ENCODE measurements at places on chromosomes 5 and 9. TPM values are rescaled to one million over a fixed set of nuclear protein-coding genes. Genes with fewer than 3 reads are reported as not detected.

MYMK gene
- not detected for total RNA-seq

DNA sequence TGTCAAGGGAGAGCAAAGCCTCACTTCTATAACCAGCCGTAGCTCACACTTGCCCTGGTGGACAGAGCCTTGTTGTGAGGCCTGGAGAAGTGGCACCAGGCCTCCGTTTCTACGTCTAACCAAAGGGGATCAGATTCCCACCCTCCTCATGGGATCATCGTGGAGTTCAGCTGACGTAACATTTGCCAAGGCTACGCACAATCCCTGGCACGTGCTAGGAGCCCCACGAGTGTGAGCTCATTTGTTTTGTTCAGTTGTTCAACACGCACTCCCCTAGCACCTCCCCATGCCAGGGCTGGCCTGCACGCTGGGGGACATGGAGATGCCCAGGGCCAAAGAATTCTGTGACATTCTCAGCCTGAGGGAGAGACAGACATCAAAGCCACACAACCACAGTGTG, 23.1 kb downstream of the ADGRD2 start:
- no peak overlapping the region for H3K27ac ChIP-seq
- H3K4me1 ChIP-seq = no peaks in the 10 kb centered on the region
- H3K27me3 ChIP-seq = peaks cover 3% of the 10 kb centered on the region
- H3K36me3 ChIP-seq = no peaks in the 10 kb centered on the region

DNA sequence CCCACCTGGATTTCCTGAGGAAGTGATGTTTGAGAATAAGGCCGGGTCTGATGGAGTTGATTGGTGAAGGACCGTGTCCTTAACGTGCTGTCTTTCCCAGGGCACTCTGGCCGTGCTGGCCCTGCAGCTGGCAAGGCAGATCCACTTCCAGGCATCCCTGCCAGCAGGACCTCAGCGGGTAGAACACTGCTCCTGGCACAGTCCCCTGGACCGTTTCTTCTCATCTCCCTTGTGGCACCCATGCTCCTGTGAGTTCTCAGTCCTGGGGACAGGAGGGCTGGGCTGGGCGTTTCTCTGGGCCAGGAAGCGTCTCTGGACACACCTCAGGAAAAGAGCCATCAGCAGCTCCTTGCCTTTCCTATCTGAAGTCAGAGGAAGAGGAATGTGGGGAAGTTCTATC, 4.4 kb downstream of the DELE1 start:
- H3K4me1 ChIP-seq = peaks cover 6% of the 10 kb centered on the region
- H3K36me3 ChIP-seq = peaks cover 40% of the 10 kb centered on the region
- H3K27ac ChIP-seq = no peak overlapping the region
- no peak overlapping the region for H3K4me3 ChIP-seq
- no peaks in the 10 kb centered on the region for H3K27me3 ChIP-seq

JAKMIP2 gene
- total RNA-seq = not detected

FOXD4L3 gene
- not detected for total RNA-seq

GPX3 gene
- total RNA-seq = 93.2 TPM

GRCh38 chr5:126869005-126869451, 92.1 kb downstream of the LMNB1 start:
- H3K4me1 ChIP-seq = no peaks in the 10 kb centered on the region
- H3K27me3 ChIP-seq = no peaks in the 10 kb centered on the region
- H3K36me3 ChIP-seq = no peaks in the 10 kb centered on the region
- no peak overlapping the region for H3K27ac ChIP-seq
- DNase-seq = no peak

GRCh38 chr9:124000161-124000783, 11.3 kb upstream of the LHX2 start:
- peaks cover 62% of the 10 kb centered on the region for H3K27me3 ChIP-seq
- H3K4me3 ChIP-seq = no peak overlapping the region
- H3K36me3 ChIP-seq = no peaks in the 10 kb centered on the region
- DNase-seq = no peak
- H3K27ac ChIP-seq = no peak overlapping the region
- peaks cover 20% of the 10 kb centered on the region for H3K4me1 ChIP-seq

- DNase-seq = no peak
- H3K27me3 ChIP-seq = no peaks in the 10 kb centered on the region
- H3K36me3 ChIP-seq = no peaks in the 10 kb centered on the region
- no peak overlapping the region for H3K4me3 ChIP-seq
Measured at GRCh38 chr5:78908173-78909061, 76.7 kb downstream of the ARSB start.

DNA sequence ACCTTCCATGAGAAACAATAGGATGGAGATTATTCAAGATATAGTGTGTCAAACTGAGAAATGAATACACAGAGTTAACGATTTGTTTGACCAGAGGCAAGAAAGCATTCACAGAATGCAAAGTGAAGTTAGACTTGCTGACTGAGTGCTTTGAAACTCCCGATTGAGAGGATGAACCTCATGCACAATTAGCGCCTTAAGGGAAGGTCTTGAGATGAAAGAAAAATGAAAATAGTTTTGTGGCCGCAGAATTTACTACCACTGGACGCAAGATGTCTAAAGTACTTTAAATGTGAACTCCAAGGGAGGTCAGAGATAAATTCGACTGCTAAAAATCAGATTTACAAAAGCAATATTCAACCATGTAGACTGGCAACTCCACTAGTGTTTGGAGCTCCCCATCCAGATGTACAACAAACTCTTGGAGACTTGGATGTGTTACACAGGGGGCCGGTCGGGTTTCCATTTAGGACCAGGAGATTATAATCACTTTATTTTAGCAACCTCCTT, 707 bp upstream of the RIMOC1 start:
- H3K27me3 ChIP-seq = no peaks in the 10 kb centered on the region
- H3K4me1 ChIP-seq = peaks cover 16% of the 10 kb centered on the region
- no peak for DNase-seq

DNA sequence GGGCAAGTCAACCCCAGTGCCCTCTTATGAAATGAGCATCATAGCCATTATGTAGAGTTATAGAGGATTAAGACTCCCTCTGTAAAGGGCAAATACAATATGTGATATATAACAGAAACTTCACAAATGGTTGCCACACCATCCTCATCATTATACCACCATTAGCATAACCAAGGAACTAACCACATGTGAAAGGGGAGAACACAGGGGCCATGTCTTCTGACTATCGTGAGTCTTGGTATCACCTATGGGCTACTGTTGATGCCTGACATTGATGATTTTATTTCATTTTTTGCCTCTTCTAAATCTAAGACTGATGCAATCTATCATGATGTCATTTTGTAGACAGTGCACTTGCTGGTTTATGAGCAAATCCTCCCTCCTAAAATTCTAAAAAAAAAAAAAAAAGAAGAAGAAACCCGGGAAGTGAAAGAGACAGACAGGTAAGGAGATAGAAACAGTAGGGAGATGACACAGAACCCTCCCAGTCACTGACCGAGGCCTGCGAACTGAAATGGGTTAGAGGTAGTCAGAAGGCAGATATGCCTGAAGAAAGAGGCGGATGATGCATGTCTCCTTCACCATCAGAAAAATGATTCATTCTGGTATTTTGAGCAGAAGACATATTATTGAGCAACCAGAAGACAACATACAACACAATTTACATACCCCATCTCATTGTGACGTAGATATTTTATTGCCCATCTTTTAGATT, 266.0 kb downstream of the DMAC1 start:
- H3K4me3 ChIP-seq = no peak overlapping the region
- no peaks in the 10 kb centered on the region for H3K36me3 ChIP-seq
- H3K27ac ChIP-seq = no peak overlapping the region
- no peaks in the 10 kb centered on the region for H3K27me3 ChIP-seq
- no peak for DNase-seq

CDKN2AIPNL gene
- total RNA-seq = 35.3 TPM

- no peaks in the 10 kb centered on the region for H3K36me3 ChIP-seq
- H3K4me1 ChIP-seq = peaks cover 22% of the 10 kb centered on the region
- H3K27me3 ChIP-seq = peaks cover 8% of the 10 kb centered on the region
- no peak overlapping the region for H3K4me3 ChIP-seq
Measured at GRCh38 chr5:17401470-17402288, 96.4 kb upstream of the TAF11L2 start.

DNA sequence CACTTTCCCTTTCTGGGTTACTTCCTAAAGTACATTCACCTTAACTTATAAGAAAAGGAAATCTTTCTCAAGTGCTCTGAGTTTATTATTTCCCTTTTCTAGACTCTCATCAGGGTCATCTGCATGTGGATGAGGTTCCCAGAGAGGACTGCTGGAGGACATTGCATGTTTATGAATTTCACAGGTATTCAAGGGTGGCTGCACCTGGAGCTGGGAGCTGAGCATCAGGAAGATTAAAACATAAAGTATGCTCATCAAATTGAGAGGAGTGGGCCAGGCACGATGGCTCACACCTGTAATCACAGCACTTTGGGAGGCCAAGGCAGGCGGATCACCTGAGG, 34.7 kb upstream of the PLIN2 start:
- H3K4me1 ChIP-seq = peaks cover 18% of the 10 kb centered on the region
- H3K27me3 ChIP-seq = no peaks in the 10 kb centered on the region
- H3K36me3 ChIP-seq = no peaks in the 10 kb centered on the region
- peak overlapping the region; percentile 98 for H3K27ac ChIP-seq

DNA sequence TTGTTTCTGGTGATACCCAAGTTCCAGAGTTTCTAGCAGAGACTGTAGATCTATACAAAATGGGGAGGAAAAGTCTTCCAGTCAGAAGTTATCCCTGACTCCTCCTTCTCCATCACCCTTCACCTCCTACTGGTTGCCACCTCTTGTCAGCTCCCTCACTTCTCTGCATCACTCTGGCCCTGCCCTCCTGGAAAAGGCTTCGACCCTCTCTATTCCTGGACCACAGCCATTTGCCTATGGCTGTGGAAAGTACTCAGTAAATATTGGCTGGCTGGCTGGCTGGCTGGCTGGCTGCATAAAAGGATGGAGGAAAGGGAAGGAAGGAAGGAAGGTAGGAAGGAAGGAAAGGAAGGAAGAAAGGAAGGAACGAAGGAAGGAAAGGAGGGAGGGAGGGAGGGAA, 32.7 kb upstream of the ABCA1 start:
- H3K27ac ChIP-seq = peak overlapping the region; percentile 80
- H3K4me3 ChIP-seq = no peak overlapping the region
- no peak for DNase-seq
- H3K4me1 ChIP-seq = peaks cover 22% of the 10 kb centered on the region
- H3K36me3 ChIP-seq = no peaks in the 10 kb centered on the region

LTC4S gene
- total RNA-seq = 9.7 TPM

DNA sequence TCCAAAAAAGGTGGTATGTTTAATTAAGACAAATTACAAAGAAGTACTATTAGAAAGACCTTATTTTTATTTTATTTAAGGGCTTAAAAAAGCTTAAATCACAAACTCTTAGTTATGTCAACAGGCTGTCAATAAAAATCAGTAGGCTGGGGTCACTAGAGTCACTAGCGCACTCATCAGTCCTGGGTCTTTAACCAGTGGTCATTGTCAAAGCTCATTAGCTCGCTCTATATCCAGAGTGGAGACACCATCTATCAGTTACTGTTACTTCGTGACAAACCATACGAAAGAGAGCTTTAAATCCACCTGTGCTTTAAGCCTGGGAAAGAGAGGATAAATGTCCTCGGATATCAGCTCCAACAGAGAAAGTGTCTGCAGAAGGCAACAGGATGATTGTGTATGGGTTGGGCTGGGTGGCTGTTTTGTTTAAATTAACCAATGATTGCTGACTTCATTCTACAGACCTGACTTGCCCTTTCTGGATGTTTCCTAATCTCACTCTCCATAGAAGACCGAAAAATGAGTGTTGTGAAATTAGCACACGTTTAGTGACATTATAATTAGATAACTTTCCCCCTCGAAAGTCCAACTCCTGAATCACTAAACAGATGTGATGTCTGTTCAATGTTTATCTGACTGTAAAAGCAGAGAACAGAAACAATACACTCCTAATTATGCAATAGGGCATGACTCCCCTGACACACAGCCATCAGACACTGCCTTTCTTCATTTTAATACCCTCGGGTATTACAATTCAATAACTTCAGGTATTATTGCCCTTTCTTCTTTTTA, 123.6 kb upstream of the TNPO1 start:
- H3K27me3 ChIP-seq = no peaks in the 10 kb centered on the region
- no peak overlapping the region for H3K27ac ChIP-seq
- H3K36me3 ChIP-seq = no peaks in the 10 kb centered on the region

DNA sequence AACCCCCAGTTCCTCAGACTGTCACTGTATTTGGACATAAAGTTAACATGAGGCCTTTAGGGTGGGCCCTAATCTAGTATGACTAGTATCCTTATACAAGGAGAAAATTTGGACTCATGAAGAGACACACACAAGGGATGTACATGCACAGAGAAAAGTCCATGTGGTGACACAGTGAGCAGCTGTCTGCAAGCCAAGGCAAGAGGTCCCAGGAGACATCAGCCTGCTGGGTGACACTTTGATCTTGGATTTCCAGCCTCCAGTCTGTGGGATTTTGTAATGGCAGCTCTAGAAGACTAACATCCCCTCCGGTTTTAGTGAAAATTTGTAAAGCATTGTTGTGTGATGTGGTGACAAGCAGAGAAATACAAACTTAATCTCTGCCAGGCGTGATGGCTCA, 66.1 kb downstream of the RAI14 start:
- H3K27ac ChIP-seq = no peak overlapping the region
- H3K27me3 ChIP-seq = no peaks in the 10 kb centered on the region
- H3K4me3 ChIP-seq = no peak overlapping the region
- no peak for DNase-seq
- H3K4me1 ChIP-seq = peaks cover 27% of the 10 kb centered on the region

- H3K4me3 ChIP-seq = no peak overlapping the region
- H3K36me3 ChIP-seq = no peaks in the 10 kb centered on the region
- no peaks in the 10 kb centered on the region for H3K4me1 ChIP-seq
- peak; percentile 43 for DNase-seq
- no peak overlapping the region for H3K27ac ChIP-seq
- H3K27me3 ChIP-seq = no peaks in the 10 kb centered on the region
Measured at GRCh38 chr9:29439961-29440360, 1866.7 kb upstream of the C9orf72 start.

DNA sequence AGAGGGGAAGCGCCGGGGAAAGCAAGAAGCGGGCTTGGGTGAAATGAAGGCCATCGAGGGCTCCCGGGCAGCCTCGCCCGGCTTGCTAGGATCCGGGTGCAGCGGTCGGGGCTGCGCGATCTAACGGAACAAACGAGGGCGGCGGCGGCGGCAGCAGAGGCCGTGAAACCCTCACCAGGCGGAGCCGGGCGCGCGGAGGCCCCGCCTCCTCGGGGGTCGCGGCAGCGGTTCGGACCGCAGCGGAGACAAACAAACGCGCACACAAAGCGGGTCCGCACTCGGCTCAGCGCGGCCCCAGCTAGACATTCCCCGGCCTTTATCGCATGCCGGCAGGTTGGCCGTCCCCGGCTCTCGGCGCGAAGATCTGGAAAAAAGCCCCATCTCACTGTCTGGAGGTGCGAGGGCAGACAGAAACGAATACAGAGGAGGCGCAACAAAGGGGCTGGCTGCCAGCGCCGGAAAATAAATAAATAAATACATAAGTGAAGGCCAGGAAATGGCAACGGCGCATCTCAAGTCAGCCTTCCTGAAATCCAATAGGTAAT, 10.5 kb upstream of the TRIM36 start:
- no peak for DNase-seq
- no peaks in the 10 kb centered on the region for H3K36me3 ChIP-seq
- no peak overlapping the region for H3K4me3 ChIP-seq
- H3K4me1 ChIP-seq = no peaks in the 10 kb centered on the region
- H3K27ac ChIP-seq = no peak overlapping the region

GRCh38 chr9:112819635-112820496, 69.3 kb downstream of the SNX30 start:
- no peaks in the 10 kb centered on the region for H3K36me3 ChIP-seq
- H3K27me3 ChIP-seq = no peaks in the 10 kb centered on the region
- H3K4me1 ChIP-seq = no peaks in the 10 kb centered on the region
- H3K27ac ChIP-seq = no peak overlapping the region

NIPSNAP3A gene
- 19.8 TPM for total RNA-seq

PRELID2 gene
- 27.7 TPM for total RNA-seq

All from PC-9 (cell line).